ENCODE measurements at places on chromosomes 12 and 14.

DNA sequence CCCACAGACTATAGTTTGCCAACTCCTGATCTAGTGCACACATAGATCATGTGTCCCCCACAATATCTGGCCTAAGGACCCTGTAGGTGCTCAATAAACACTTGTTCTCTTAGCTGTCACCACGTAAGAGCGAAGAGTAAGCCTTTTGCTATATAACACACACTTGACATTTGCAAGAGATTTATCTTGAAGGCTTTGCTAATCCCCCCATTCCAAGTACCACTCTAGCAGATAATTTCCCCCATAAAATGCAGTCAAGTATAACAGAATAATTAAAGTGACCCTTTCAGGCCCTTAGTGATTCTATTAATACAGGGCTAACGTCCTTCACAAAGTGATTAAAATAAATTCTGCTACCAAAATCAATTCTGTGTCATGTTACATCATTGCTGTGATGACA is 87.5 kb downstream of the PLXNC1 start:
- DNase-seq, result no peak

GRCh38 chr14:29757711-29758233 is 169.9 kb downstream of the PRKD1 start:
- DNase-seq, result no peak

DNA sequence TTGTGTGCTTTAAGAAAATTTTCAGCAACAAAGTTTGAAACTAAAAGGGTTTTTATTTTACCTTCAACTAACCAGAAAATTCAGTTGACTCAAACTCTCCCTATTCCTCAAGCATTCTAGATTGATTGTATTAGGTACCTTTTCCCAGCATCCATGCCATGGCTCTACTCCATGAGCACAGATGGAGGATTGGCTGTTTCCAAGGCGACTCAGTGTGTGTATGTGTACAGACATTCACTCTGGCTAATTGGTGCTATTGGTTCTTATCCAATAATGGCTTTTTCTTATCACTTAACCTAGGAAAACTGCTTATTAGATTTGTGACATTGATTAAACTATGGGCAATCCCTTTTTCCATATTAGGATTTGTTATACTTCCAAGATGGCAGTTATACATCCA is 202.6 kb downstream of the ANO6 start:
- DNase-seq, result no peak

- DNase-seq, result no peak
Measured at GRCh38 chr12:3761116-3761735, 8.3 kb upstream of the CRACR2A start.

DNA sequence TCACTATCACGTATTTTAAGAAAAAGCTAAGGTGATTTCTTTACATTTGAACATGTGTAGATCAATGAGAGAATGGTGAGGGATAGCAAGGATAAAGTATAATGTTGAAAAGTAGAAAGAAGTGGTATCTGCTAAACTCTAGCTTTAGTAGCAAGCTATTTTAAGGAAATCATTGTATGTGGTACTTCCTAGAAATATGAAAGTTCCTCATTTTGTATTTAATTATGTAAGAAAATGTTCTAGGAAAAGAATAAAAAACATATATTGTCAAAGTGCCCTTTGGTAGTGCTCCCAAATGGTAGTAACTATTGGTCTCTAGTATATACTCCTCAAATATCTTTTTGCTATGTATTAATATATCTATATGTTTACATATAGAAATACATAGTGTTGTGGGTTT is 35.7 kb downstream of the RAB21 start:
- no peak for DNase-seq

GRCh38 chr14:33477797-33478196 is 473.1 kb downstream of the EGLN3 start:
- DNase-seq, result no peak

DNA sequence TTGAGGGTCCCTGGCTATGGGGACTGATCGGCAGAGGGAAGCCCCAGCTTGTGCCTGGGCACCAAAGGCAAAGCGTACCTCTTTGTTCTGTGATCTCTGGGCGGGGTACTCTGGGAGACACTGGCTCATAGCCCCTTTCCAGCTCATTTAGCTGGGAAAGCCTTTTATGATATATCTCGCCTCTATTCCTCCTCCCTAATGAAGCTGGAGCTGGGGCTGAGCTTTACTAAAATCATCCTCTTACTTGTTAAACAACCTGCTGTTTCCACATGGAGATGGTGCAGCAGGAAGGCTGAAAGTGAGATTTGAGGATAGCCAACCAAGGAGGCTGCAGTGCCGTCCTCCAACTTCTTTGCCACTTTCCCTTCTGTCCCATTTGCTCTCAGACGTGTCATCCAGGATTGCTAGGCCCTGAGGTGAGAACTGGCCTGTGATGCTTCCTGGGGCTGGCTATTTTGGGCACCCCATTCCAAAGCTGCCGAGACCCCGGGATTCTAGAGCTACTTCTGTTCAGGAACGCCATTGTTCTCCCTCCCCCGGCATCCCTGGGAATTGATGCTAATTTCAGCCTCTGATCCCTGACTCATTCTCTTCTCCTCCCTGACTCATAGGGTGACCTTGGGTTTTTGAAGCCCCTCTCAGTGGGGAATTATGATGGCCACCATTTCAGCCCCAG is 16.0 kb downstream of the PDE1B start:
- DNase-seq, result no peak

DNA sequence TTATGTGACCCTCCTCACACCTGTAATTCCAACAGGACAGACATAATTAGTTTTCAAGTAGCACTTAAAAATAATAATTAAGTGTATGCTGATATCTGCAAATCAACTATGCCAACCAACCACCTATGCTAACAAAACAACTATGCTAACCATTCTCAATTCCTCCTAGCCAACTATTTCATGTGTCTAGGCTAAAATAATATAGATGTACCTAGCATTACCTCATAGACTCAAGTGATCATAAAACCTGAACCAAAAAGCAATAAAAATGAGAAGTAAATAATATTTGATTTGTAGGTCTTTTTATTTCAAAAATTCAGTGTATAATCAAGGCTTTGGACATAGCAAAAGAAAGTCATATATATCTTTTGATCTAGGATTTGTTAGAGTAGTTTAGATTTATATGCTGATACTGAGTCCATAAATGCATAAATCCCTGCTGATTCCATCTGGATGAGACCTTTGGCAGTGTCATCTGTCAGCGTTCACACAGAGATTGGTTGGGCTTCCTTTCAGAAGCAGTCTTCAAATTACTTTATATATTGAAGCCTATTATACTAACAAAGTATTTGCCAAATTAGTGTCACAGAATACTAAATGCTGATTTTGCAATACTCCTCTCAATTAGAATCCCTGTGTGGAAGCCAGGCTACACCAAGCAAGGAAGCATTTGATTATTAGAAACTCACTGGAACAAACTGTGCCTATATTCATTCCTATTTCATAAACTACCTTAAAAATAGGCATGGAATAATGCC is 101.4 kb upstream of the PPM1H start:
- no peak for DNase-seq

- DNase-seq, result no peak
Measured at GRCh38 chr12:25830456-25830855, 128.0 kb upstream of the RASSF8 start.

- no peak for DNase-seq
Measured at GRCh38 chr12:40137252-40137651, 31.4 kb upstream of the SLC2A13 start.

All from large intestine (tissue), 12 donors.